ENCODE measurements at places on chromosomes 3 and 15.

GRCh38 chr3:65971293-65972252 is 67.1 kb downstream of the MAGI1 start:
- DNase-seq, result no peak

DNA sequence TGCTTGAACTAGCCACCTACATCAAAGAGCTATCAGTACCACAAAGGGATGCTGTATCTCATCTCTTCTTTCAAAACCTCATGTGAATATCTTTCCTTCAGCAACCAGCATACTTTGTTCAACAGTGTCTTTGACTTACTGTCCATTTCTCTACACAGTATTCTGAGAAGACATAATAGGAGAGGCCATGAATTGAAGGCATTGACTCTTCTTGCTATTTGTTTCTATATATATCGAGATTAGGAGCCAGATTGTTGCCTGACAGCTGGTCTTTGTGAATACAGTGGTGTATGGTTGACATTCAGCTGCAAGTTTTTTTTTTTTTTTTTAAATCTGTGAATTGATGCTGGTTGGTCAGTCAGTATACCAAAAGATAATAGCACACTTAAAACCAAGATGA is 12.1 kb upstream of the CSRNP1 start:
- DNase-seq, result no peak

DNA sequence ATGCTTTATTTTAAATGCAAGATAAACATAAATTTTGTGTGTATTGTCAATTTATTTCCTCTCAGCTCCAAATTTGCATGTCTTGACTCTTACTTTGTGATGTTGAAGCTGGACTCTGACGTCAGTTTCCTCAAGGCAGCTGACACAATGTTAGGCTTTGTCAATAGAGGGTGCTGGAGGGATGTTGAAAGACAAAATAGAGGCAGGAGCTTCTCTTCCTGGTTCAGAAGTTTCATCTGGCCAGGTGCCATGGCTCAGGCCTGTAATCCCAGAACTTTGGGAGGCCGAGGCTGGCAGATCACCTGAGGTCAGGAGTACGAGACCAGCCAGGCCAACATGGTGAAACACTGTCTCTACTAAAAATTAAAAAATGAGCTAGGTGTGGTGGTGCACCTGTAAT is 408.6 kb downstream of the GBE1 start:
- DNase-seq, result no peak

DNA sequence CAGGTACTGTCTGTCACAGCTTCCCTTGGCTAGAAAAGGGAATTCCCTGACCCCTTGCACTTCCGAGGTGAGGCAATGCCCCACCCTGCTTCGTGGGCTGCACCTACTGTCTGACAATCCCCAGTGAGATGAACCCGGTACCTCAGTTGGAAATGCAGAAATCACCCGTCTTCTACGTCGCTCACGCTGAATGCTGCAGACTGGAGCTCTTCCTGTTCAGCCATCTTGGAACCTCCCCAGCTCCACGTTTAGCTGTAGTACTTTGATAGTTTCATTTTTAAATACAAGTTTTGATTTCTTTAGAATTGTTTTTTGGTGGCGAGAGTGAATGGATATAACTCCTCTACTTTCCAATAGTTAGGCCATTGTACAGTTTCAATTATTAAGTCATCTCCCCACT is 17.8 kb upstream of the HDGFL3 start:
- no peak for DNase-seq

DNA sequence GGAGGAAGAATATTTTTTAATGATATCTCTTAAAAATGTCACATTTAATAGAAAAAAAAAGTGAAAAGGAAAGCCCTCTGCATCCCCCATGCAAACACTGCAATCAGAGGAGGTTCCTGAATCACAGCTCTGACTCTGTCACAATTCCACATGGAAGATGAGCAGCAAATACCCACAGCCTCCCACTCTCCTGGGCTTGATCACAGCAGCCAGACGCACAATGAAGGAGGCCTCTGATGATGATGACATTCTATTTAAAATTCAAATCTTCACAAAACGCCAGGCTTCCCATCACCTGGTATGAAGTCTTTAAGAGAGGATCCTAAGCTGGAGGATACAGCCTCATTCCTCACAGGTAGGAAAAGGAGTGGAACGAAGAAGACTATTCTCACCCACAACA is 9.1 kb upstream of the DIS3L start:
- DNase-seq, result no peak

DNA sequence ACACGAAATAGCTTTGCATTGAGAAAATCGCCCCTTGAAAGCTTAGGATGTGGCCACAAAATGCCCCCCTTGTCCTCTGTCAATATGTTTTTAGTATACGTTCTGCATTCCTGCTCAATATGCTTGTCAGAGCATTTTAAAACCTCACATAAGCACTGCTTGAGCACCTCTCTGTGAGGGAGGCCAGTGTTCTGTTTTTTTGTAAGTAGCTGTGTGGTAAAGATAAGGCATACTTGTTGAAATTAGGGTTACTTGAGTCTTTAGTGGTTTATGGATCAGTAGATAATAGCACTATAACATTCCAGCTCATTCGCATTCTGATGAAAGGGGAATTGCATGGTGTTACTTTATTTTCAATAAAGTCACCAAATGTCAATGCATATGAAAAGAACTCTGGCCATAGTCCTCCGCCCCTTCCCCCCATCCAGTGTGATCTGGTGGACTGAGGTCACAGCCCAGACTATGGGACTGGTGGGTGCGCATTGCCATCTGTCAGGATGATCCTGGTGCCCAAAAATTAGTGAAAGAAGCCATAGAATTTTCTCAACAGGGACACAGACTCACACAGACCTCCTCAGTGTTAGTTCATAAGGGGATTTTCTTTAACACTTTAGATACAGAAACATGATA is 33.1 kb downstream of the IL1RAP start:
- no peak for DNase-seq

- no peak for DNase-seq
Measured at GRCh38 chr3:60935709-60936108, 315.5 kb downstream of the FHIT start.

DNA sequence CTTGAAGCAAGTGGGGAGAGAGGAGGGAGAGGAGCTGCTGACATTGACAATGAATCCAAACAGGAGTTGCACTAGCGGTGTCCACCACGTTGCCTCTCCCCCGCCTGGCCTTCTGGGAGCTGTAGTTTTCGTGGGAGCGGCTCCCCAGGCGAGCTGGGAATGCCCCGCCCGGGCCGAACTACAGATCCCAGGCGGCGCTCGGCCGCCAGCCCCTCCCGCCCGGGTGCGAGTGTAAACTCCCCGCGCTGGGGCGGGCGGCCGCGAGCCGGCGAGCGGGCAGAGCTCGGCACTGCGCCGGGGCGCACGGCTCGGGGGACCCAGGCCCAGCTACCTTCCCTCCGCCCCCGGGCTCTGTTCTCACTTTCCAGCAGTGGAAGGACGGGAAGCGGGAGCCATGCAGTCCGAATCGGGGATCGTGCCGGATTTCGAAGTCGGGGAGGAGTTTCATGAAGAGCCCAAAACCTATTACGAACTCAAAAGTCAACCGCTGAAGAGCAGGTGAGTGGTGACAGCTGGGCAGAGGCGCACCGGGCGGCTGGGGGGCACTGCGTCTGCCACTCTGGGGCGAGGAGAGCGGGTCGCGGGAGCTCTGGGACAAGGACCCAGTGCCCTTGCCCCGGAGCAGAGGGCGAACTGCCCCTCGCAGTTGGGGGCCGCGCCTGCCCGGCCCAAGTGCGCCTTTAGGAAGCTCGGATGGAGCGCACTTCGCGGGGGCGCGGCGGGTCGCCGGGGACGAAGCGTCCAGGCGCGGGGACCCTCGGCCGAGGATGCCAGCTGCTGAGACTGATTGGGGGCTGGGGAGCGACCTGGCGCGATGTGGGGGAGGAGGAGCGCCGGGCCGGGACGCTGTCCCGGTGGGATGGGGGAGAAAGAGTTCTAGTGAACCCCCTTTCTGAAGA is at the start of gene MITF:
Gene MITF, plus strand, starts transcription at position 261 of the 899 bp plus-strand sequence. Its CDS starts 134 bp downstream, at position 395.
- DNase-seq, result peak; percentile 46

- no peak for DNase-seq
Measured at GRCh38 chr15:42996871-42997270, 76.3 kb upstream of the TTBK2 start.

- no peak for DNase-seq
Measured at GRCh38 chr3:139509631-139510030, 29.9 kb downstream of the RBP1 start.

DNA sequence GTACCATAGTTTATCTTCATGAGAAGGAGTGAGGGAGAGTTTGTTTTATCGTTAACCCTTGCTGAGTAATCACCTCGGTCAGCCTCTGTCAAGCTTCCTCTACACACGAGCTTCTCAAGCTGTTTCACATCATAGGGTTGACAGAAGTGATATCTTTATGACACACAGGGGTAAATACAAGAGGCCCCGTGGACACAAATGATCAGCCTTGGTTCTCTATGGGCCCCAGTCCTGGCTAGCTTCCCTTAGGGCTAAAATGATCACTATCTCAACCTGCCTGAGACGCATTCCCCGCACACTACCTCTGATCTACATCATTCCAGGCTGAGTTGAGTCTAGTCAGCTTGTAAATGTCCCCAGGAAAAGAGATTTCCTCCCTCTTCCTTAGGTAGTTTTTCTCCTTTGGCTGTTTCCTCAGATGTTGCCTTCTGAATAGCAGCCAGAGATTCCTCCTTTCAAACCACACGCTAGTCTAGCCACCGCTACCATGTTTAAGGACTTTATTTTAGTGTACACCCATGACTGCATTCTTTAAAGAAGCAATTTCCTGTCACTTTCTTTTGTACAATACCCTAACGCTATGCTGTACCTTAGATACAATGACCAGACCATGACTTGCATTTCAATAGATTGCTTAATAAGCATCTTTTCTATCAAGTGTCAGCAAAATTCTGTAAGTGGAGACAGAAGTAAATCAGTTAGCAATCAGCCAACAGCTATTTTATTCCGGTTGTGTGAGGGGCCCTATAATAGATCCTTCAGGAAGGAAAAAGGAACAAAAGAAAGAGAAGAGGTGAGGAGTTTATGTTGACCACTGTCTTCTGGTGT is 35.1 kb upstream of the PPARG start:
- DNase-seq, result no peak

DNA sequence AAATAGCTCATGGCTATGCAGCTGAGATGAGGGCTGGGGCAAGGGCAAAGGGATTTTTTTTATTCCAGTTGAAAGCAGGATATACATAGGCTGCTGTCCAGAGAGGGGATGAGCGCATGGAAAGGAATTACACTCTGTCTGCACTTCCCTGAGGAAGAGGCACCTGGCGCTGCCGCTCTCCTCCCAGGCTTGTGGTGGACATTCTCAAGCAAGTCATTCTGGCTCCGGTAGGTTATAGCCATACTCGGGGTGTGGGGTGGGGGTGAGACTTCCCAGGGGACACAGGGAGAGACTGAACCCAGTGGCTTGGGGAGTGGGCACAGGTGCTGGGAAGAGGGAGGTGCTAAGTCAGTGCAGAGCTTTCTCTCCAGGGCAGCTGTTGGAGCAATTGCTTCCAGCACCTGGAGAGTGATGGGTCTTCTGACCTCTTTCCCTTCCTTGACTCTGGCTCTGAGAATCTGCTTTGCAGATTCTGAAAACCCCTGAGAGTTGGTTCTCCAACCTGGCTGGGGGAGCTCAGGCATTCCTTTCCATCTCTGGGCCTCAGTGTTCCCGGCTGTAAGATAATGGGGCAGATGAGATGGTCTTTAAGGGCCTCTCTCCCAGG is 24.3 kb downstream of the CYP8B1 start:
- no peak for DNase-seq

DNA sequence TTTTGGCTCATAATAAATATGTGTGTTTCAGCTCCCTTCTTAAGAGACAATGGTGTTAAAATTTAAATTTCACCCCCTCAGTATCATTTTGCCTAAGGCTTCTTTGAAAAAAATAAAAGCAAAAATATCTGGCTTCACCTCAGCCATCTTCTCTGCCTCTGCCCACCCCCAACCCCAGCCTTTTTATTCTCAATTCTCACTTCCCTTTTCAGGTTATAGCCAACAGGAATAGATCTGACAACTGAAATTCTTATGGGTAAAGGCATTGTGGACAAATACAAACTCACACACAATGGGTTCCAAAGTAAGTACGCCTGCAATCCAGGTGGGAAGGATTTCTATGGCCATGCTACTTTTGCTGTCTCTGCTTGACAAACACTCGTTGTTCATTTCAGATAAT is 399.0 kb upstream of the ARRDC4 start:
- DNase-seq, result no peak

- no peak for DNase-seq
Measured at GRCh38 chr3:72258361-72259141, 473.6 kb upstream of the PROK2 start.

GRCh38 chr15:79957741-79958140 is 13.3 kb downstream of the BCL2A1 start:
- DNase-seq, result no peak

DNA sequence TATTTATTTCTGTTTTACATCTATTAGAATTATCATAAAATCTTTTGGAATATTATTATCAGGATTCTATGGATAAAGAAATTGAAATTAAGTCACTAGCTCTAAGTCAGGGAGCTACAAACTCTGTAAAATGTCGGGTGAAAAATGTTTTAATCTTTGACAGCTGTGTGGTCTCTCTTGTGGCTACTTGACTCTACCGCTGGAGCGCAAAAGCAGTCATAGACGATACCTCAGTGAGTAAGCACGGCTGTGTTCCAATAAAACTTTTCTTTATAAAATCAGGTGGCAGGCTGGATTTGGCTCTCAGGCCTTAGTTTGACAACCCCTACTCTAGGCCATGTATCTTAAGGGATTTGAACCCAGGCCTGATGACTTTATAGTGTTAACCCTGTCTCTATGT is 88.5 kb upstream of the PFN2 start:
- peak; percentile 33 for DNase-seq

DNA sequence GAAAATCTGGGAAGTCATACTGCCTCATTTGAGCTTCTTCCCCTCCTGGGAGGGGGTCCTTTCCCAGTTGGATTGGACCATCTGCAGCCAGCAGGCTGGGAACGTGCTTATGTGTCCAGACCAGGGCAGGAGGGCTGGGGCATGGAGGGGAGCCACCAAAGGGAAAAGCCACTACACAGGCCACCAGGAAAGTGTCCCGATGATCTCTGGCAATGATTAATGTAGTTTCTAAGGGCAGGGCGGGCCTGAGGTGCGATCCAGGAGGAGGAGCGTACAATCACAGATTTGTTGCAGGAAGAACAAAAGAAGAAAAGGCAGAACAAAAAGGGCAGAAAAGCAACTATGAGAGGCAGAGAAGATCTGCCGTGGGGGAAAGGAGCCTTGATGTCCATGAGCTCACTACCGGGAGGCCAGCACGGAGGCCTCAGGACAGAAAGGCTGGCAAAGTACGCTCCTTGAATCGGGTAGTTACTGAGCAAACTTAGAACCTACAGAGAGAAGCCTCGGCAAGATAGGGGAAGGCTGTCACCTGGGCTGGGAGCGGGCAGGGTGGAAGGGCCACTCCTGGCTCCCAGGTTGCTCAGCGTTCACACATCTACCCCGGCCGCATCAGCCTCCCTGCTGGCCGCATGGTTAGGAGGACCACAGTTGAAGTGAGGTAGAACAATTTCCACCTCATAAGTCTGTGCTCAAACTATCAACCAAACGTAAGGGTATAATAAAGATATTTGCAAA is 79.5 kb upstream of the PCSK6 start:
- DNase-seq, result no peak

DNA sequence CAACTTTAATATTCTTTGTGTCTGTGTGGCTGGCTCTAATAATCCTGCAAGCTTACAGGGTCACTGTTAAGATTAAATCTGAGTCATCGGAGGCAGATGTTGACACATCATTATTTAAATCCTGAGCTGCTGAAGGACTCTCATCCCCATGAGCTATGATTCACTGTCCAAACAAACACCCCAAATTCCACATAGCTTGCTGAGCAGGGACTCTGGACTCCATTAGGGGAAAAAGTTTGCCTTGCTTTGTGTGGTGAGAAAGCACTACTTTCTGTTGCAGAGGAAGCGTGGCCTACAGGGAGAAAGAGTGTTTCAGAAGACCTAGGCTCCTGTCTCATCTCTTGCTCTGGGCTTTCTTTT is 213.7 kb downstream of the PDCD6IP start:
- DNase-seq, result peak; percentile 90

All from retinal pigment epithelial cell (primary cell).